ENCODE measurements at places on chromosomes 6 and 20. TPM values are rescaled to one million over a fixed set of nuclear protein-coding genes. Genes with fewer than 3 reads are reported as not detected.

DNA sequence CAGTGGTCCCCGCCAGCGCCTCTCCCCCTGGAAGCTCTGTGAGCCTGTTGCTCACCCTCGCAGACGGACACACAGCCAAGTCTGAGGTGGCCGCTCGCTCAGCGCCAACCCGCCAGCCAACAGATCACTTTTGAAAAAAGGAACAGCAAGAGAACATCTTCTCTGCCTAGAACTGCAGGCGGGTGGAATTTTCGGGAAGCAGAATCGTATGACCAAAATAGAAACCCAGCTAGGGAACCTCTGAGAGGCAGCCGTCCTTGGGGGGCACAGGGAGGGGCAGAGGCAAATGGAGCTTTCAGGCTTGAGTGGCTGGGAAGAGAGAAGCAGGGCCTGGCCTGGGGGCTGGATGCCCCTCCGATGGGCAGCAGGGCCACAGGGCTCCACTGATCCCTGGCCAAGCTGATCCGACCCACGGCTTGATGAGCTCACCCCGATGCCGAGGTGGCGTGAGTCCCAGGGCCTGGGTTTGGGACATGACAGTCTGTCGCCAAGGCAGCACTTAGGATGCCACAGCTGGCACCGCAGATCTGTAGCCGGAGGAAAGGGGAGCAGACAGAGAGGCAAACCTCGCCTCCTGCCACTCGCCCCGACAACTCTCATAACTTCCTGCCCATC lies 9.8 kb downstream of the NFATC2 start:
- H3K27ac ChIP-seq, result peak overlapping the region; percentile 35
- no peak for DNase-seq
- H3K4me1 ChIP-seq, result peaks cover 7% of the 10 kb centered on the region
- H3K4me3 ChIP-seq, result no peak overlapping the region
- no peaks in the 10 kb centered on the region for H3K27me3 ChIP-seq

- H3K27me3 ChIP-seq, result no peaks in the 10 kb centered on the region
- H3K4me1 ChIP-seq, result peaks cover 18% of the 10 kb centered on the region
- H3K27ac ChIP-seq, result no peak overlapping the region
Observed at GRCh38 chr6:53048431-53049195, 16.6 kb upstream of the FBXO9 start.

DNA sequence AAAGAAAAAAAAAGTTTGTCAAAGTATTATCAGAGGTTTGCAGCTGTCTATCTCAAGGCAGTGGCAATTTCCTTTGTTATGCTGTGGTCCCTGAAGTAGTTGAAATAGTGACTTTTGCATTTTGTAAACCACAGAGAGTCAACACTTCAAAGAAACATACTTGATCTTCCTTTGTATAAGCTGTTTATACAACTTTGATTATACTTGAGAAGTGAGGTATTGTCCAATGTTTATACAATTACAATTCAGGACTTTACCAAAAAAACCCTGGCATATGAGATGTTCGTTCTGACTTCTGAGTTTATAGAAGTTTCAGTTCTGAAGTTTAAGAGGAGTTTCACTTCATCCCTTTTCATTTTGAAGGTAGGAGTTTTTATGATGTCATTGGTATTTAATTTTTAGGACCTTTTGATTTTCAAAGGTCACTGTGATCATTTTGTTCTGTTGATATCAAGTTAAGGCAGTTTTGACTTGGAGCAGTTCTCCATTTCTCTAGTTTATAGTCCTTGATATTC lies 4.0 kb downstream of the STK4 start:
- H3K27me3 ChIP-seq, result no peaks in the 10 kb centered on the region
- peaks cover 5% of the 10 kb centered on the region for H3K36me3 ChIP-seq
- no peak for DNase-seq
- H3K27ac ChIP-seq, result no peak overlapping the region

- no peaks in the 10 kb centered on the region for H3K4me1 ChIP-seq
- no peak overlapping the region for H3K27ac ChIP-seq
Observed at GRCh38 chr6:53771785-53772624, 22.8 kb upstream of the LRRC1 start.

DNA sequence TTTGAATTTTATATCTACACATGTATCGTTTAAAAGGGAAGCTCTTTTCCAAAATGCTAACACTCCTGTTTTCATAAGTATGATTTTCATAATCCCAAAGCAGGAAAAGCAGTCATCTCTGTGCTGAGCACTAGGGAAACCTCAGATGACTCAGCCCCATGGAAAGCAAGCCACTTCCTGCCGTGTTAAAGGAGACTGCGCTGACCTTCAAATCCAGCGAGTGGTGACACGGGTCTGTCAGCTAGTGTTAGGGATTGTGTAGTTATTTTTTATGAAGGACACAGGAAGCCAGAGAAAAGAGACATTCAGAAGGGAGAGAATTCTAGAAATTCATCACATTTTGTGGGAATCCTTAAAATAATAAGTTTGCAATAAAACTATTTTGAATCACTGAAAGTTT lies 57.0 kb upstream of the CD93 start:
- peaks cover 3% of the 10 kb centered on the region for H3K4me1 ChIP-seq
- no peak for DNase-seq
- H3K27me3 ChIP-seq, result no peaks in the 10 kb centered on the region
- H3K27ac ChIP-seq, result no peak overlapping the region

- no peak overlapping the region for H3K4me3 ChIP-seq
- peaks cover 2% of the 10 kb centered on the region for H3K4me1 ChIP-seq
- no peaks in the 10 kb centered on the region for H3K36me3 ChIP-seq
- no peaks in the 10 kb centered on the region for H3K27me3 ChIP-seq
- no peak overlapping the region for H3K27ac ChIP-seq
Observed at GRCh38 chr6:135811170-135811569, 40.3 kb upstream of the PDE7B start.

DNA sequence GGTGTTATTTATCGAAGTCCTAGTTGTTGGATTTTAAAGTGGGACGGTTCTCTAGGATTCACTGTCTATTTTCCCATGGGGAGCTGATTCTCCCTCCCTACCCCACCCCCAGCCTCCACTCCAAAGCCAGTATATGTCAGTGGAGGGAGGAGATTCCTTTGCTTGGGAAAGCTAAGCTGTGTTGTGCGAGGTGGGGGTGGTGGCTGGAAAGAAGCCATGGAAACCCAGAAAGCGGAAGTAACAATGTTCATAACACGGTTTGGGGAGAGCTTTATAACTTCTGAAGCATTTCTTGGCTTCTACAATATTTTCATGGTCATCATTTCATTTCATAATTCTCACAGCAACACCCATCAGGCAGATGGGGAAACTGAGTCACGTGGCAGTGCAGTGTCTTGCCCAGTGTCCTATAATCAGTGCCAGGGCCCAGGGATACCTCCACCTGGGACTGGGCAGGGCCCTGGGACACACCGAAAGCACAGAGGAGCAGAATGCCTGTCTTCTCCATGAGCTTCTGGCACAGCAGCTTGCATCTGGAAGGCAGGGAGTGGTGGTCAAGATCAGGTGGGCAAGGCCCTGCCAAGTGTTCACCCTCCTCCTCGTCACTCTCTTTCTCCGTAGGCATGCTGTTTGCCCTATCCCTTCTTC lies 4.5 kb downstream of the SUN5 start:
- H3K27ac ChIP-seq, result no peak overlapping the region
- no peaks in the 10 kb centered on the region for H3K36me3 ChIP-seq
- H3K27me3 ChIP-seq, result no peaks in the 10 kb centered on the region
- DNase-seq, result no peak
- no peaks in the 10 kb centered on the region for H3K4me1 ChIP-seq
- no peak overlapping the region for H3K4me3 ChIP-seq

DNA sequence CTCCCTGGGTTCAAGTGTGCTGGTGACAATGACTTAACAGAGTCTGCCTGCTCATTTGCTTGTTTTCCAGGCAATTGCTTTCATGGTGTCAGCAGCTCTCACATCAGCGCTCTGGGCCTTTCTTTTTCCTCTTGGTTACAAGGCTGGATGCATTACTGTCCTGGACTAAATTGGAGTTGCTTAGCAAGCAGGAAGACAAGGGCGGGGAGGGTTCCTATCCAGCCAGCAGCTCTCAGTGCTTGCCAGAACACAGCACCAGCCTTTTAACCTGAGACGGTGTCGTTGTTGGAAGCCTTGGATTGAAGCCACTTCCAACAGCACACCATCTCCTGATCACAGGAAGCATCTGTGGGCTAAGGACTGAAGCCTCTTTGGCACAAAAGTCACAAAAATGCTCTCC lies 606.9 kb downstream of the CDH26 start:
- no peaks in the 10 kb centered on the region for H3K4me1 ChIP-seq
- H3K27ac ChIP-seq, result no peak overlapping the region
- H3K4me3 ChIP-seq, result no peak overlapping the region
- no peaks in the 10 kb centered on the region for H3K36me3 ChIP-seq
- no peak for DNase-seq

DNA sequence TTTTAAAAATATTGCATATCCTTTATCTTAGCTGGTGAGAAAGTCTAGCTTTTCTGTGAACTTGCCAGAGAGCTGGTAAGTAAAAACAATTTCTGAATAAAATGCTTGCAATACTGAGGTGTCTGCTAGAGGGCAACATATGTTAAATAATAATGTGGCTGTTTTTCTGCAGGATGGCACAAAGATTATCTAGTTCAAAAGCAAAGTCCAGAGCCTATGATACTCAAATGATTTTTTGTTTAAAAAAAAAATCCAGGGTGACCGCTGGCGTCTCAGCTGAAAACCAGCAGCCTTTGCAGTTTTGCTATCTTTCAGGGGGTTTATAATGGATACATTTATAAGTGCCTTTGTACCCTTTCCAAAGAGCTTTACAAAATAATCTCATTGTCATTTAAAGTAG lies 194.9 kb downstream of the PHACTR1 start:
- H3K4me3 ChIP-seq, result no peak overlapping the region
- H3K4me1 ChIP-seq, result no peaks in the 10 kb centered on the region
- no peak overlapping the region for H3K27ac ChIP-seq
- no peaks in the 10 kb centered on the region for H3K27me3 ChIP-seq
- peak; percentile 45 for DNase-seq

DNA sequence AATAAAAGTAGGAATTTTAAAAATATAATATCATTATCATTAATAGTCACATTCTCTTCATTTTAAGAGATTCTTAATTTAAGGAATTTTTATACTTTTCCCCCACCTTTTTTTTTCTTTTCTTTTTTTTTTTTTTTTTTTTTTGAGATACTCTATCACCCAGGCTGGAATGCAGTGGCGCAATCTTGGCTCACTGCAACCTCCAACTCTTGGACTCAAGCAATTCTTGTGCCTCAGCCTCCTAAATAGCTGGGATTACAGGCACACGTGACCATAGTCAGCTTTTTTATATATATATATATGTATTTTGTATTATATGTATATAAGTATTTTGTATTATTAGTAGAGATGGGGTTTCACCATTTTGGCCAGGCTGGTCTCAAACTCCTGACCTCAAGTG lies 457.7 kb downstream of the CDKAL1 start:
- no peaks in the 10 kb centered on the region for H3K27me3 ChIP-seq
- no peak overlapping the region for H3K4me3 ChIP-seq
- H3K36me3 ChIP-seq, result no peaks in the 10 kb centered on the region
- no peak overlapping the region for H3K27ac ChIP-seq

- H3K4me1 ChIP-seq, result no peaks in the 10 kb centered on the region
- no peaks in the 10 kb centered on the region for H3K36me3 ChIP-seq
- no peak overlapping the region for H3K4me3 ChIP-seq
- H3K27me3 ChIP-seq, result no peaks in the 10 kb centered on the region
- DNase-seq, result no peak
Observed at GRCh38 chr20:8718279-8718678, 350.6 kb upstream of the PLCB4 start.

- no peak for DNase-seq
- H3K4me3 ChIP-seq, result no peak overlapping the region
- H3K27ac ChIP-seq, result no peak overlapping the region
Observed at GRCh38 chr20:60211618-60212463, 253.6 kb downstream of the CDH26 start.

GRCh38 chr6:39859025-39859424 lies 66.8 kb downstream of the DAAM2 start:
- H3K4me1 ChIP-seq, result no peaks in the 10 kb centered on the region
- no peak overlapping the region for H3K27ac ChIP-seq
- DNase-seq, result no peak
- no peak overlapping the region for H3K4me3 ChIP-seq
- no peaks in the 10 kb centered on the region for H3K36me3 ChIP-seq
- no peaks in the 10 kb centered on the region for H3K27me3 ChIP-seq

- no peaks in the 10 kb centered on the region for H3K4me1 ChIP-seq
- no peaks in the 10 kb centered on the region for H3K36me3 ChIP-seq
- no peak overlapping the region for H3K27ac ChIP-seq
- H3K27me3 ChIP-seq, result no peaks in the 10 kb centered on the region
- no peak for DNase-seq
- no peak overlapping the region for H3K4me3 ChIP-seq
Observed at GRCh38 chr6:84517741-84518530, 246.5 kb downstream of the TBX18 start.

DNA sequence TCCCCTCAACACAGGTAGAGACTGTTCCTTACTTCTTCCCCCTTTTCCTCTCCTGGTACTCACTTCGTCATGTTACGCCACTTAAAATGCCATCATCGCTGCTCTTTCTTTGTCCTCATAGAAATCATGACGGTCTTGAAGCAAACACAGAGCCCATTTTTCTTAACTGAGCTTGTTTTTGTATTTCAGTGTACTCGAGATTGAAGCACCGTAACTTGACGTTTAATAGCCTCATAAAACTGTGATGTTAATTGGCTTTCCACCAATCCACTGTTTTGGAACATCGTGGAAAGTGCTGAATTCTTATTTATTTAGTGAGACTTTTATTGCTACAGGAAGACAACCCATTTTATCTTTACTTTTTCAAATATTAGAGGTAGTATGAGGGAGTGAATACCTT lies 38.7 kb downstream of the DUSP22 start:
- no peak overlapping the region for H3K4me3 ChIP-seq
- H3K4me1 ChIP-seq, result no peaks in the 10 kb centered on the region
- no peaks in the 10 kb centered on the region for H3K27me3 ChIP-seq
- no peaks in the 10 kb centered on the region for H3K36me3 ChIP-seq

GRCh38 chr20:20184706-20185105 lies 132.4 kb downstream of the CFAP61 start:
- H3K4me3 ChIP-seq, result no peak overlapping the region
- H3K36me3 ChIP-seq, result no peaks in the 10 kb centered on the region
- no peak overlapping the region for H3K27ac ChIP-seq
- no peaks in the 10 kb centered on the region for H3K27me3 ChIP-seq
- DNase-seq, result no peak

- H3K4me3 ChIP-seq, result no peak overlapping the region
- no peak for DNase-seq
- H3K4me1 ChIP-seq, result peaks cover 6% of the 10 kb centered on the region
- no peak overlapping the region for H3K27ac ChIP-seq
- H3K36me3 ChIP-seq, result no peaks in the 10 kb centered on the region
Observed at GRCh38 chr6:149990212-149990660, 26.5 kb downstream of the ULBP1 start.

- H3K27ac ChIP-seq, result no peak overlapping the region
- H3K36me3 ChIP-seq, result no peaks in the 10 kb centered on the region
- H3K4me3 ChIP-seq, result no peak overlapping the region
- H3K27me3 ChIP-seq, result no peaks in the 10 kb centered on the region
- no peak for DNase-seq
Observed at GRCh38 chr6:19156443-19156842, 680.7 kb upstream of the ID4 start.

GRCh38 chr6:159756508-159756907 lies 5.3 kb upstream of the ACAT2 start:
- H3K36me3 ChIP-seq, result peaks cover 8% of the 10 kb centered on the region
- peaks cover 10% of the 10 kb centered on the region for H3K4me1 ChIP-seq
- H3K4me3 ChIP-seq, result no peak overlapping the region

CLDN20 gene
- 0.97 TPM for polyA plus RNA-seq

C6orf163 gene
- not detected for polyA plus RNA-seq

VSX1 gene
- polyA plus RNA-seq, result not detected

MRPL14 gene
- 48.7 TPM for polyA plus RNA-seq

ERVFRD-1 gene
- polyA plus RNA-seq, result not detected

TTK gene
- 0.45 TPM for polyA plus RNA-seq

F13A1 gene
- polyA plus RNA-seq, result 5.9 TPM

CALHM4 gene
- polyA plus RNA-seq, result not detected

VIP gene
- 6.2 TPM for polyA plus RNA-seq

CTCFL gene
- 0.03 TPM for polyA plus RNA-seq

All from small intestine (tissue), 16 donors.